ENCODE measurements at places on chromosomes 3 and 15. TPM values are rescaled to one million over a fixed set of nuclear protein-coding genes. Genes with fewer than 3 reads are reported as not detected.

The SIDT1 gene
- total RNA-seq, result not detected

The MAP2K1 gene
- total RNA-seq, result 25.8 TPM

The MEGF11 gene
- total RNA-seq, result not detected

The RARRES1 gene
- total RNA-seq, result 174 TPM

The ARNT2 gene
- 1.3 TPM for total RNA-seq

The ADGRG7 gene
- total RNA-seq, result not detected

The CHSY1 gene
- 16.2 TPM for total RNA-seq

The GFM1 gene
- total RNA-seq, result 22.7 TPM

The C3orf49 gene
- not detected for total RNA-seq

The SLC7A14 gene
- total RNA-seq, result 3.3 TPM

The NOP10 gene
- total RNA-seq, result 107 TPM

The LIPH gene
- total RNA-seq, result under 0.01 TPM

The SMAD6 gene
- total RNA-seq, result 37.2 TPM

The SLC51A gene
- not detected for total RNA-seq

The ISLR2 gene
- total RNA-seq, result 0.16 TPM

The CDCP1 gene
- total RNA-seq, result 5.5 TPM

The SLC6A11 gene
- total RNA-seq, result not detected
